ENCODE measurements at places on chromosomes 6 and 20. TPM values are rescaled to one million over a fixed set of nuclear protein-coding genes. Genes with fewer than 3 reads are reported as not detected.

EFCAB8 gene
- total RNA-seq = 1.8 TPM

POPDC3 gene
- total RNA-seq = not detected

DNA sequence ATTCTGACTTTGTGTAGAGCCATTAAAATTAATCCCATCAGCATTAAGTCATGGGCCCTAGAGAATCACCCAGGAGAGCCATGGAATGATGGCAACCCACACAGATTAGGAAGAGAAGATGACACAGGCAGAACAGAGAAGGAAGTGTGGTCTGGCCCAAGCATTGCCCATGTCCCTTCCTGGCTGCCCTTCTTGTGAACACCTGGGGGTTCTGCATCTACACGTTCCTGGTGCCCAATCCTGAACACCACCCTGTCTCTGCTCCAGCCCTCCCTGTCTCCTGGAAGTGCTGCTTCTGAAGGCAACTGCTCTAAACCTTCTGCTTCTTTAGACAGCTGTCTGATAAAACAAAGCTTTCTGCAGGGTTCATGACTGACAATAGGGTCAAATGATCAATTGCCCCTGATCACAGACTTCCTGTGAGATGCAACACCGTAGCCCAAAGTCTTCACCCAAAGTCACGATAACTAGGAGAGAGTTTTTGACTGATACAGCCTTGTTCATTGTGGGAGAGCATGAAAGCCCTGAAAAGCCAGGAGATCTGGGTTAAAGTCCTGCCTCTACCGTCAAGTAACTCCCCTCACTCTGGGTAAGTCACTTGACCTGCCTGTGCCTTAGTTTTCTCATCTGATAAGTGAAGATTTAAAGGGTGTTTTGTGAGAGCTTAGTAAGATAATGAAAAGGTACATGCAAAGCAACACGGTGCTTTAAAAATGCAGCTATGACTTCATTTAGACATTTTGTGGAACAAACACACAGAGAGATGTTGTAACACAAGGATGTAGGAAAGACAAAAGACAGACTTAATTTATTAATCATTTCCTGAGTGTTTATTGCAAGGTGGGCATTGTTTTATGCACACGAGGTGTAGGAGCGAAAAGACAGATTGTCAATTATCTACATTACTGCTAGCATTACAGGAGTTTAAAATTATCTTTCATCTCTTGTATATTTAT, 291.2 kb upstream of the STXBP5 start:
- no peaks in the 10 kb centered on the region for H3K36me3 ChIP-seq
- DNase-seq = no peak
- no peaks in the 10 kb centered on the region for H3K4me1 ChIP-seq
- H3K27me3 ChIP-seq = no peaks in the 10 kb centered on the region

SLPI gene
- not detected for total RNA-seq

- no peaks in the 10 kb centered on the region for H3K27me3 ChIP-seq
- H3K4me1 ChIP-seq = no peaks in the 10 kb centered on the region
- no peak overlapping the region for H3K4me3 ChIP-seq
- no peaks in the 10 kb centered on the region for H3K36me3 ChIP-seq
- H3K27ac ChIP-seq = no peak overlapping the region
Observed at GRCh38 chr6:73302339-73302738, 39.3 kb upstream of the KHDC1 start.

DNA sequence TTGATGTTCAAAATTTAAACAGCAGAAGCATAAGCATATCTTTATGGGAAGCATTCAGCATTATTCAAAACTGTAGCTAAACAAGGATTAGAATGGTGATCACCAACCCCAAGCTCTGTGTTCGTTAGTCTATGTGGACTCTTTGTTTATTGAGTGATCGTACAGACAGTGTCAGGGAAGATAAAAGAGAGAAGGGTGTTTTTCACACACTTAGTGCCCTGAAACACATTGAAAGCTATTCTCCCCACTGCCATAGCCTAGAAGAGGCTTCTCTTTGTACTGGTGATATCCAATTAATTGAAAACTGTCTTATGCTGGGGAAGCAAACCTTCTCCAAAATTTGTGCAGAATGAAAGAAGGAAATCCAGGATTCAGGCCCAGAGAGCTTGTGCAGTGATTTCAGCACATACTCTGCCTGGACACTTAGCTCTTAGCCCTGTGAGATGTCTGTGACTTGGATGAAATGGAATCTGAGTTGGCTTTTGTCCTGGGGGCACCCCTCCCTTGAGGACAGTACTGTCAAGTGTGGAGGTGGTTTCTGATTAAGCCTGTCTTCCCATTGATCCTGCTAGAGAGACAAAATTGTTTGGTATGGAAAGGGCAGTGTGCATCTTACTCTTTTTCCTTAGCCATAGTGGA, 125.7 kb upstream of the MTHFD1L start:
- H3K4me1 ChIP-seq = no peaks in the 10 kb centered on the region
- no peaks in the 10 kb centered on the region for H3K27me3 ChIP-seq
- H3K27ac ChIP-seq = no peak overlapping the region
- DNase-seq = no peak
- no peaks in the 10 kb centered on the region for H3K36me3 ChIP-seq
- H3K4me3 ChIP-seq = no peak overlapping the region

MOCS3 gene
- total RNA-seq = 8.9 TPM

GRCh38 chr6:23566418-23566817, 559.6 kb upstream of the NRSN1 start:
- H3K36me3 ChIP-seq = no peaks in the 10 kb centered on the region
- no peak overlapping the region for H3K4me3 ChIP-seq
- no peaks in the 10 kb centered on the region for H3K4me1 ChIP-seq
- no peak for DNase-seq

CCN5 gene
- total RNA-seq = not detected

- DNase-seq = peak; percentile 59
- H3K4me1 ChIP-seq = peaks cover 14% of the 10 kb centered on the region
- H3K4me3 ChIP-seq = peak overlapping the region; percentile 36
Observed at GRCh38 chr6:52063584-52064344, 23.6 kb downstream of the PKHD1 start.

BFSP1 gene
- 0.87 TPM for total RNA-seq

- no peaks in the 10 kb centered on the region for H3K36me3 ChIP-seq
- no peak for DNase-seq
- no peaks in the 10 kb centered on the region for H3K27me3 ChIP-seq
- H3K4me3 ChIP-seq = no peak overlapping the region
- H3K27ac ChIP-seq = no peak overlapping the region
- no peaks in the 10 kb centered on the region for H3K4me1 ChIP-seq
Observed at GRCh38 chr20:6184086-6184485, 61.3 kb upstream of the FERMT1 start.
